ENCODE measurements at places on chromosomes 2 and 18.
A peak's percentile ranks its signal among the peaks of the same experiment; 100 is the strongest.

- no peak for DNase-seq
Measured at GRCh38 chr2:174495365-174496012, 8.7 kb upstream of the GPR155 start.

DNA sequence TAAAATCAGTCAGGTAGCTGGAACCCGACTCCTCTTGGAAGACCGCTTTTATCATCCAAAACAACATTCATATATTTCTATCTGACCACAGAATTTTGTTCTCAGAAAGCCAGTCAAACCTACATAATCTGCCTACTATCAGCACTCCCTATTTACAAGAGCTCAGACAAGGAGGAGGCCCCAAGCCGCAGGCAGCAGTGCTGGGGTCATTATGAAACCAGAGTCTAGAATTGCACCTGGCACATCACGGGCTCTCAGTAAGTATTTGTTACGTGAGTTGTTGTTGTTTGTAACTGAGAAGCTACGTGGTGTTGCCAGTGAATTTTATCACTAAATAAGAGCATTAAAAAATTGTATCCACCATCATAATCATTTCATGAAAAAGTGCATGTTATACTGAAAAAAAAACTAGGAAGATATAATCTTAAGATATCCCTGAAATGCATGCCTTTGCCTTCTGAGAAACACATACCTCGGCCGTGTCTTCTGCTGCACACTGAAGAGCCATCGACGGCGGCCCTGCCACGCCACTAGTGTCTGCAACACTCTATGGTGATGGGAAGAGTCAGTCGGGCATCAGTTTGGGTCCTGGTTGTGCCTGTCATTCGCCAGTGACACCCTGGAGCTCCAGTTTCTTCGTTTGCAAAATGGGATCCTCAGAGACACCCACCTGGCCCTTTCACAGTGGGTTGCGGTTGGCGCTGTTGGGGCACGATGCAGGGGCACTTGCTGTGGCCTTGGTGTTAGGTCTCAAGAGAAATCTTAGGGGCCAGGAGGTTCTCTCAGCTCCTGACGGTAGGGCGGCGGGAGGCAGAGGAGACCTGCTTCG, 505.9 kb downstream of the EIPR1 start:
- no peak for DNase-seq

- no peak for DNase-seq
Measured at GRCh38 chr2:188551671-188552070, 260.0 kb downstream of the GULP1 start.

GRCh38 chr2:237617587-237617982, 9.8 kb upstream of the LRRFIP1 start:
- DNase-seq, result no peak

- no peak for DNase-seq
Measured at GRCh38 chr2:71646028-71646427, 192.7 kb downstream of the DYSF start.

GRCh38 chr2:143949121-143949848, 570.6 kb downstream of the ZEB2 start:
- no peak for DNase-seq

GRCh38 chr2:110791435-110791834, 59.1 kb downstream of the ACOXL start:
- DNase-seq, result no peak

- DNase-seq, result no peak
Measured at GRCh38 chr2:218129458-218130135, 3.8 kb downstream of the CXCR2 start.

GRCh38 chr2:112916625-112917247, 5.8 kb downstream of the IL37 start:
- no peak for DNase-seq

- DNase-seq, result no peak
Measured at GRCh38 chr2:44342854-44343253, 18.4 kb downstream of the PREPL start.

- DNase-seq, result no peak
Measured at GRCh38 chr18:31050635-31051034, 8.1 kb upstream of the DSC3 start.

- no peak for DNase-seq
Measured at GRCh38 chr2:201985728-201986462, 47.8 kb upstream of the FZD7 start.

- no peak for DNase-seq
Measured at GRCh38 chr2:39135690-39136259, 14.9 kb upstream of the SOS1 start.

DNA sequence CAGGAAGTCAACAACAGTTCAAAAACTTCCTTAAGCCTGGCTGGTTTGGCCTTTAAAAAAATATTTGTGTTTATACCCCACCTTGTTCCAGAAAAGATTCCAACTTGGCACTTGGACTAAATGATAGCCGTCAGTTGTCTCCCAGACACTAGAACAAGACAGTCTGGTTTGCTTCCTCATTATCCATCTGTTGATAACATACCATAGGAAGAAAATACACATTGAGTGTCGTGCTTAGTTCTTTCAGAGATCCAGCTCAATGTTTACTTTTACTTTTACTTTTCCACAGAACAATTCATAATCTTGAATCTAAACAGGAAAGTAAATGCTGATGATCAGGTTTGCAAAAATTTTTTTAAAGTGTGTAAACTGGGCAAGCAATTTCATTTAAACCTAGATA, 2.4 kb upstream of the VPS54 start:
- no peak for DNase-seq

GRCh38 chr2:16046649-16047048, 106.3 kb downstream of the MYCN start:
- no peak for DNase-seq

DNA sequence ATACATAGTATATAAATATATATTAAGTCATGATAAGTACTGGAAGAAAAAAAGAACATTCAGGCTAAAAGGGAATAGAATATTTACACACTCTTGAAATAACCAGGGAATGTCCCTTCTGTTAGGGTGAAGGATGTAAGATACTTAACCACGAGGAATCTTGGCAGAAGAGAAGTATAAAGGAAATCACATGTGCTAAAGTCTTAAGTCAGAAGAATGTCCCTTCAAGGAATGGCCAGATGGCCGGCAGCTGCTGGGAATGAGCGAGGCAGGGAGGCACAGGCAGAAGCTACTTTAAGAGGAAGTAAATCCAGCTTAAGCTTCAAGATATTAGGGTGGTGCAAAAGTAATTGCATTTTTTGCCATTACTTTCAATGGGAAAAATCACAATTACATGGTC, 5.5 kb downstream of the CCDC102B start:
- DNase-seq, result no peak

- no peak for DNase-seq
Measured at GRCh38 chr2:182384860-182385259, 42.0 kb downstream of the PDE1A start.

GRCh38 chr2:186294248-186294888, 191.7 kb upstream of the ZC3H15 start:
- DNase-seq, result no peak

DNA sequence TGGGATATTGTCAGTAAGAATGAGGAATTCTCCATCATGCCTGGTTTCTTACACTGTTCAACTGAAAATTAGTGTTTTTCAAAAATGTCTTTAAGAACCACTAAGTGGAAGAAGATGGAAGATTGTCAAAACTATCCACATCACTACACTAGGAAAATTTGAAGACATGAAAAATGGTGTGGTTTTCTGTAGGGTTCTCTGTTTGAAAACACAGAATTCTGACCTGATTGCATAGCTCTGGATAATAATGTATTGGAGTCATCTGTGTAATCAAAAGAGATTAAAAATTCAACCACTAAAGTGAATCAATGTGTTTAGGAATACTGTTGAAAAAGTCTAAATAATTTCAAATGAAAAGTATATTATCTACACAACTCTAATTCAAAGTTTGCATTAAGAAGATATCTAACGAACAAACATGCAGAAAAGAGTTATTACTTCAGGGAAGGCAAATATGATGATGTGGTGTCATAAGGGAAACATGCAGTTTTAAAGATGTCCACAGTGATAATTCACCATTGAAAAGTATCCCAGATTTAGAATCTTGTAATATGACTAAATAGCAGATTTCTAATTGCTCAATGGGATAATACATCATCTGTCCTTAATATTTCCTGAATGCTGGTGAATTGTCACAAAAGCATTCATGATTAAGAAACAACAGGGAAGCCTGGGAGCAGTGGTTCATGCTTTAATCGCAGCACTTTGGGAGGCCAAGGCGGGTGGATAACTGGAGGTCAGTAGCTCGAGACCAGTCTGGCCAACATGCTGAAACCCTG, 116.9 kb downstream of the ERBB4 start:
- no peak for DNase-seq

- no peak for DNase-seq
Measured at GRCh38 chr2:111534910-111535352, 349.1 kb downstream of the ANAPC1 start.

GRCh38 chr18:25935356-25935755, 155.1 kb downstream of the SS18 start:
- no peak for DNase-seq

- no peak for DNase-seq
Measured at GRCh38 chr2:111194835-111195621, 74.3 kb downstream of the BCL2L11 start.

DNA sequence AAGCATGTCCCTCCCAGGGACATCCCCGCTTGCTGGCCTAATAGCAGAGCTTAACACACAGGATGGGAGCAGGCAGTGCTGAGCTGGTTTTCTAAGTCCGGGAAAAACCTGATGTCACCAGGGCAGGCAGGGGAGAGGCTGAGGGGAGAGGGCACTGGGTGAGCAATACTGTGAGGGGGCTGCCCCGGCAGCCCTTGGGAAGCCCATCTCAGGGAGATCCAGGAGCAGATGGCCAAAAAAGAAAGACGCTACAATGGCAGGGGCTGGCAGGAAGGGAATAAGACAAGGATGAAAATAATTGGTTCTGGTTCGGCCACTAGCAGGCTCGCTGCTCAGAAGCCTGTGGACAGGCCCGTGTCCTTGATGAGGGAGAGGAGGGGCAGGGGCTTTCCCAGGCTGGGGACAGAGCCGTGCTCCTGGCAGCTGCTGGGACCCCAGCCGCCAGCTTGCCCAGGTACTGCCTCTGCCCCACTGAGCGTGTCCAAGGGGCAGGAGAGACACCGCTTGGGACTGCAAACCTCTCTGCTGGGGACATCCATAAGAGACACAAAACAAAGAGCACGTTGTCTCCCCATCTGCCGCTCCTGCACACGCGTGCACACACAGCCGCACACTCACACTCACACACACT, 30.2 kb downstream of the SMAD7 start:
- DNase-seq, result no peak

- DNase-seq, result no peak
Measured at GRCh38 chr18:67216846-67217245, 299.7 kb downstream of the DSEL start.

DNA sequence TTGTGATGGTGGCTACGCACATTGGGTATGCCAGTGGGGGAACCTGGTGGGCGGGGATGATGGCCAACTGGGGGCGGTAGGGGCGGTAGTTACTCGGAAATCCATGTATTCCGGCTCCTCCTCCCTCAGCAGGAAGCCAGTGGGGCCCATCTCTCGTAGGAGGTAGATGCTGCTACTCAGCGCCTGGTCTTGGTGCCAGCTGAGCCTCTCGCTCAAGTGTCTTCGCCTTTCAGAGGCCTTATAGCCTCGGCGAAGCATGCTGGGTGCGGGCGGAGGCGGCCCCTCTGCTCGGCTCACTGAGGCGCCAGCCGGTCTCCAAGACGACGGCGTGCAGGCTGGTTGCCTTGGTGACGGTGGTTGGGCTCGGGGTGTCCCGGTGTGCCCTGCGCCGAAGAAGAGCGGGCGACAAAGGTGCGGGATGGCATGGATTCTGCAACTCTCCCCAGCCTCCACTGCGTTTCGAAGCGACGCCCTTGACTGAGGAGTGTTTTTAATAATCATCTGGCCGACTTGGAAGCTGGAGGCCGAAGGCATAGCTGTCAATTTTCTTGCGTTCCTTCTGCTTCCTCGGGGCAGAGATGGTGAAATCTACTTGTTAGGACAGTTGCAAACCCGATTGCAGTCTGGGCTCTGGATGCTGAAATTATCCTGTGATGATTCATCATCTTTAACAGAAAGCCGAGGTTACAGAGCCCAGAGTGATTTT, at the start of gene ZSWIM2:
Gene ZSWIM2, minus strand, starts transcription at position 298 of the 706 bp plus-strand sequence. Its CDS starts 40 bp downstream, at position 258.
- DNase-seq, result peak; percentile 36

DNA sequence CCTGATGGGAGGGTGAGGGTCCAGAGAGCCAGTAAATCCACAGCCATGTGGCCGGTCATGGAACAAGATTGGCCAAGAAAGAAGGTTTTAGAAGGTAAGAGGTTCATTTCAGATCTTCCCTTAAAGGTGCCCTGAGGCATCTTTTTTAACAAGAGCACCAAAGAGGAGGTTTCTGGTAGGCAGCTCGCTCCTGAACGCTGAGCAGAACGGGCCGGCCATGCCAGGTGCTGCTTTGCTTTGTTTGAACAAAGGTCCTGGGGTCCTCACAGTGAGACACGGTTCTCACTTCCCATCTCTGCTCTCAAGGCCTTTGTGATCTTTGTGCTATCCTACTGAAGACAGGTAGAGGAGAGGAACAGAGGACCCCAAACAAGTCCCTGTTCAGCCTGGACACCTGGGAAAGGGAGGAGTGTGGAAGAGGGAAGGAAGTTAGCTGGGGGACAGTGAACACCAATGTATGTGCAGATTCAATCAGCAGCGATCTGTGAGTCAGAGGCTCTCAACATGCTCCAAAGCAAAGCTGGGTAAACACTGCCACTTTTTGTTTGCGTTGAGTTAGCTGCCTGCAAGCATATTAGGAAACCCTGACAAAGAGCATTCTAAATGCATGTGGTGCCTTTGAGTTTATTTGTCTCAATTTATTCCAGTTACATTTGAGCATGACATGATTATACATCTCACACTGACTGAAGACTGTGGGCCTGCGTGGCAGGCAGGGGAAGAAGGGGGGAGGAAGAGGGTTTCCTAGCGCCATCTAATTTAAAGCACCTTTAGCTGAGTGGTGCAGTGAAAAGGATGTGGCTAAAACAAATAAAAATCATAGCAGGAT, 102.4 kb downstream of the ASB1 start:
- no peak for DNase-seq

DNA sequence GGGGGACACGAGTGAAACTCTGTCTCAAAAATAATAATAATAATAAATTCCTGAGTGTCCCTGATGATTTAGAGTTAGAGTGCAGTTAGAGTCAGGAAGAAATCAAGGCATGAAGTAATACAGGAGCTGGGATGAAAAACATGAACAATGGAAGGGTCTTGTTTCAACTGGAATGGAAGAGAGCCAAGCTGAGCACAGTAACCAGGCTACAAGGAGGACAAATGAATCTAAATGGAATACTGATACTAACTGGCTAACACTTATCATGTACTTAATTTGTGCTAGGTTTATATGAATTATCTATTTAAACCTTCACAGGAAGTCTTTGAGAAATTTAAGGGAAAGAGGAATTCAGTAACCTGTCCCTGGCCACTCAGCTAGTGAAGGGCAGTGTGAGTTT, 38.8 kb upstream of the PSME4 start:
- DNase-seq, result no peak

GRCh38 chr2:237917696-237918374, 49.0 kb upstream of the UBE2F start:
- no peak for DNase-seq

- DNase-seq, result no peak
Measured at GRCh38 chr18:45951016-45951714, 16.0 kb downstream of the EPG5 start.
